ENCODE measurements at places on chromosomes 1 and 21. TPM values are rescaled to one million over a fixed set of nuclear protein-coding genes. Genes with fewer than 3 reads are reported as not detected.

The TNFSF18 gene
- 2.3 TPM for total RNA-seq

The CD84 gene
- not detected for total RNA-seq

The RNU1-3 gene
- not detected for total RNA-seq

The SPRR2A gene
- total RNA-seq: not detected

The C1orf105 gene
- total RNA-seq: not detected

Measured in cardiac atrium fibroblast (primary cell).